DMS79 (cell line): ENCODE measurements at places on chromosomes 12 and 14.

DNA sequence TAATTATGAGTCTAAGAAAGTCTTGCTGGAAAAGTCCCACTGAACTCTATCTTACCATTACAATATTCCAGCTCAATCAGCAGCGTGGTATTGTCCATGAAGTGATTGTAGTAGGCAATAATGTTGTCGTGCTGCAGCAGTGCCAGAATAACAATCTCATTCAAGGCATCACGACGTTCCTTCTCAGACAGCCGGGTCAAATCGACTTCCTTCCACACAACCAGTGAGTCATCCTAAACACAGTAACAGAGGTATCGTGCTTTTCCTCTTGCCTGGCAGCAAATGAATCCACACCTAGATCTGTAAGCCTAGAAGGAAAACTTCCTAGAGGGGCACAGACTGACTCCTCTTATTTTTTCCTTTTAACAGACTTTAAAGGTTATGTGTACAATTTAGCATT lies 2.9 kb downstream of the NEK9 start:
- no peak for DNase-seq

DNA sequence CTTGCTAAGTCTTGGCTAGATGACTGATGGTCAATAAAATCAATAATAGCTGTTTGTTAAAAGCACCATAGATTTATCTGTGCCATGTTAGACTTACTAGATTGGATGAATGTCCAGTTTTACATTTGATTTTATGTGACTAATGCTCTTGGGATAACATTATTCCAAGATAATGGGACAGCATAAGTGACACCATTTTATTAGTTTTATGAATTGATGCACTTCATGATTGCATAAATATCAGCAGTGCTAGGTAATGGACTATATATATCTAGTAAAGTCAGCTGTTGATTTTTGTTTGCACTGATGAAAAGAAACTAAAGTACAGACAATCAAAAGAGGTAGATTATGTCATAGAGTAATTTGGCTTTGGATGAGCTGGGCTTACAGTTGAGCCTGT lies 10.4 kb downstream of the TRIM9 start:
- no peak for DNase-seq

DNA sequence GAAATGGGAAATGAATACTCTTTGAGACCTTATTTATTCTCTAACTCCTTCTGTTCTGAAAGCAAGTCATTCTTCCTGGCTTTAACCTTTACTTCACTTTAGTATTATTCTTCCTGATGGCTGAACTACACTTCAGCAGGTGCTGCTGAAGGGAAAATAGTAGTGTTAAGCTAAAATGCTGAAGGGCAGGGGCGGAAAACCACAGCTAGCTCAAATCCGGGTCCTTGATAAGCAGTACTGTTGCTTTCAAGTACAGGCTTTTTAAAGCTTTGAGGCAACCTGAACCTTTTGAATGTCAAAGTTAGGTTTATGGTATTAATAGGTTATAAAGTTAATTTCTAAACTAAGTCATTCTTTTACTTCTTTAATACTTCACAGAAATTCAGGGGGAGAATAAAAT lies 10.7 kb downstream of the CCDC196 start:
- no peak for DNase-seq

- no peak for DNase-seq
These were observed 398.9 kb upstream of the CCDC196 start for GRCh38 chr14:66087231-66087630.

- DNase-seq, result no peak
These were observed at the start of gene SLC2A13 for GRCh38 chr12:40105515-40106201. Gene SLC2A13 (minus strand): TSS chr12:40106081. CDS start chr12:40105808, 273 bp downstream.

DNA sequence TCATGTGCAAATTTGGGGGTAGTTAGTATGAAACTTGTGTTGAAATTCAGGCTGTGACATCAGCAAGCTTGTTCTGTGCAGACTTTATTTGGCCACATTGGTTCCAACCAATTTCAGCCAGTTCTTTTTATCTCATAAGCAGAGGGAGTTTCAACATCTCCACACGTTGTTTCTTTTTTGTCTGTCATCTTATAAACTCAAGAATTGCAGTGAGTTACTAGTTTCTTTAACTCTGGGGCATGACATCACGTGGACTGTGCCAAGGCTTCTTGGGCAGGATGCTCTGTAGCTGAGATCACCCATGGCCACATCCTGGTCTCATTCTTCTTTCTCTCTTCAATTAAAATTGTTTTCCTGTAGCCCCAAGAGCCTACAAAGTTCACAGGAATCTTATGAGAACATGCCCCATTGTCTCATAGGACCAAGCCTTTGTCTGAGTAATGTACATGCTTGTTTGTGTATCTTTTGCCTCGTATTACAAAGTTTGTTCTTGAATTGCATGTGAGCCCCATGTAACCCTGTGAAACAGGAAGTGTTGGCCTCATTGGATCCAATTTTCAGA lies 982.0 kb upstream of the TMEM132C start:
- no peak for DNase-seq

DNA sequence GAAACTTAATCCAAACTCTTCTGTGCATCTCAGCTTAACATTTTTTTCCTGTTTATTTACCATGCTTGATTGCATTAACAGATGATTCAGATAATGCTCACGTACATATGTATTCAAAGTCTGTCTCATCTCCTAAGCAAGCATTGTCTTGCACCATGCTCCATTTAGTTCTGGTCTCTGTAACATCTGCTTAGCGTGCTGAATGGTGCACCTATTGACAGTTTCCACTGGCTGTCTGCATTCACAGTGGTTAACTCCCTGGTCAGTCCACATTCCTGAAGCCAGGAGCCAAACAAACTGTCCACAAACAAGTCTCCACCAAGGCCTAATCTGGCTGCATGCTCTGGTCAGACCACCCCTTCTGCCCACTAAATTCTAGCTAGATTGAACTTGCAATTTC lies 83.9 kb downstream of the KNTC1 start:
- DNase-seq, result no peak

DNA sequence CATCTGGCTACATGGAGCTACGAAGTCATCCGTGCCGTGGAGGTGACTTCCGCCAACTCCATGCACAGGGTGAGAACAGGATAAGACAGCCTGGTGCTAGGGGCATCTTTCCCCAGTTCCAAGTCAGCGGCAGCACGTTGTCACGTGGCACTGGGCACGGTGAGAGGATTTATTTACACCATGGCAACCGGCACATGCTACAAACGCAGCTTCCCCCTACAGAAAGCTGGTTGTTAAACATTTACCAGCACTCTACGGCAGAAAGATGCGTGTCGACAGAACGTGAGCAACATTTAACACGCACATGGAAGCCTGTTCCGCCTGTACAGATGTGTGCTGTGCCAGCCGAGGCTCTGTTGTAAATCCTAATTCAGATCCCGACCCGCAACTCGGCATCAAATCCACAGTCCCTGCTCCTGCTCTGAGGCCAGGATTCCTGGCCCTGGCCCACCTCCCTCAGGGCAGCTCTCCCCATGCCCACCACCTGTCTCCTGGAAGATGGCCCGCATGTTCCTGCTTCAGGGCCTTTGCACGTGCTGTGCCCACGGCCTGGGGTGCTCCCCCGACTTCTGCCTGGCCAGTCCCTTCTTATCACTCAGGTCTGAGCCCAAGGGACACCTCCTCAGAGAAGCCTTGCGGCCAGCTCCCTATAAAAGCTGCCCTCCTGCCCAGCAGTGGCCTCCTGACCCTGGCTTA lies 114.1 kb downstream of the RFLNA start:
- no peak for DNase-seq

- DNase-seq, result no peak
These were observed 28.8 kb upstream of the RPH3A start for GRCh38 chr12:112762753-112763152.

DNA sequence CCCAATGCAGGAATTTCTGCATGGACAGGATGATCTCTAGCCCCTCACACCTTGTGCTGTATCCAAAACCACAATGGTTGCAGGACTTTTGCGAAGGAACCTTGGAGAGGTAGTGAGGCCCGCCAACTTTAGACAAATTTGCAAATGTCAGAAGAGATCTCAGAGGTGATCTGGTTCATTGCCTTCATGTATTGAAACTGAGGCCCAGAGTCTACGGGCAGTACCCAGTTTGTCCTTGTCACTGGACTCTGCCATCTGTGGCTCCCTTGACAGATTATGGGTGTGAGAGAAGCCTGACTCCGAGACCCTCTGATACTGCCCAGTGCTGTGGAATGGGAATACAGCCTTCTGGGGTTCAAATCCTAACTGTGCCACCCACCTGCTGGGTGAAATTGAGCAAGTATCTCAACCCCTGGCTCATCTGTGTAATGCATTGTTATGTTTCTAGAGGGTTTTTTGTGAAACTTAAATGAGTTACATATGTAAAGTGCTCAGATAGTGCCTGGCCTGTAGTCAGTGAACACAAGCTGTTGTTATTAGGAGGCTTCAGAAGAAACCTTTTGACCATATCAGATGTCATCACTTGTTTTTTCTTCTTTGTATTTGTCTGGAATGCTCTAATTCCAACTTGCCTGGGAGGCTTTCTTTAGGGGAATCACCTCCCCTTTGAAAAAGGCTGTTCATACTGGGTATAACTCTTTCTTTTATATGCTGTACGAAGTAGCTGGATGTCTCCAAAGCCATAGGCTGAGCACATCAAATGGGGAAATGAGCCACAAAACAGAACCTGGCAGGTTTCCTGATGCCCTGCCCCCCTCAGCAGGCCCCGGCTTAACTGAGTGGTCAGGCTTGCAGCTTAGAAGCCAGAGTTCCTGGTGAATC lies 71.4 kb upstream of the SRSF5 start:
- no peak for DNase-seq

DNA sequence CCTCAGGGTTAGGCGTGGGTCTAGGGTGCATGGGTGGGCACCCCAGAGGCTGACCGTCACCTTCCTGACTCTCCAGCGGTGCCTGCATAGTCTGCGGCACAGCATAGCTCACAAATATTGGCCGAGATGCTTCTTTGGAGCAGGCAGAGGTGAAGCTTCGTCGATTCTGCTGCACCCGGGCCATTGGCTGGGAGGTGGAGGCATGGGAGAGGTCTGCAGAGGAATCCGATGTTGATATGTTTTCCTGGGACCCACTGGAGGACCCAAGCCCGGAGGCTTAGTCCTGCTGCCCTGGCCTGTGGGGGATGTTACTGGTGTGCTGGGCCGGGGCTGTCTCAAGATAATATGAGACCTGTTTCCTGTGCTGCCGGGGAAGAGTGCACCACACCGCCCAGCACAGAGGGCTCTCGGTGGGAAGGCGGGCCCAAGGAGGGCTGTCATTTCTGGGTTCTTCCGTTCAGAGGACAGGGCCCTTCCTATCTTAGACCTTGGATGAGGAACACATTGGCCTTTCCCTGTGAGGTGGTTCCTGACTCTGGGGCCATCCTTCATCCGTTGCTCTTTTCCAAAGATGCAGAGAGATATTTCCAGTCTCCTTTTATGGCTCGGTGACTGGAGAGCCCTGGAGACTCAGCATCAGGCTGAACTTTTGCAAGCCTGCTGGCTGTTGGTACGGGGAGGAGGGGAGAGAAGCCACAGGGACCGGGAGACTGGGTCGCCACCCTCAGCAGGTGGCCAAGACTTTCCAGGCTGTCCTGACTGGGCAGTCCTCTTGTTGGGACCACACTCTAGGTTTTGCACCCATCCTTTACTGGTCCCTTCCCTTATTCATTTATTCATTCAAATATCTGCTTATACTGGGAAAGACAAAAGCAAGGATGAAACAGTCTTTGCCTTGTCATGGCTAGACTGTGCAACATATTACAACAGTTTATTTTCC lies 143.5 kb downstream of the TSPAN9 start:
- DNase-seq, result no peak

DNA sequence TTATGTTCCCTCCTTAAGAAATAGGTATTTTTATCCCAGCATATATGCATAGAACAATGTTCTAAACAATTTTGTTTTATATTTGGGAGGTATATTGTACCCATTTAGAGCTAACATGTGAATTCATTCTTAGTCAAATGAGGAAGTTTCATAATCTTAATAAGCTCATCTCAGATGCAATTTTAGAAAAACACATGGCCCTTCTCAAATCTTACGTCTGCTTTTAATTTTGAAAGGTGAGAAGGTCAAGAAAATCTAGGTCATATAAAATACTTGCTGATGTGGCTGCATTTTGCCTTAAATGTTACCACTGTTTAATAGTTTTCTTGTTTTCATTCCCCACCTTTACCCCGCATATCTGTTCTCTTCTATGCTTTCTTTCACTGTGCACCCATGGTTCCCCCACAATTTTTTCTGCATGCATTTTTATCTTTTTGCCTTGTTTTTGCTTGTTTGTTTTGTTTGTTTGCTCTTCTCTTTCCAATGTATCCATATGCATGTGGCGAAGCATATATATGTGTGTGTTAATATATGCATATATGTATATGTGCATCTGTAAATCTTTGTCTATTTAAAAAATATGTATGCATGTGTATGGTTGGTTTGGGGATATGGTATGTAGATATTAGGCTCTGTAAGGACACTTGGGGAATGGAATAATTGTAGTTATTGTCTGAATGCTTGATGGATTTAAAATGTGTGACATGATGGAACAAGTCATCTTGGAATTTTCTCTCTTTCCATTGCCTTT lies 317.1 kb downstream of the BCAT1 start:
- DNase-seq, result no peak

GRCh38 chr14:35934499-35934898 lies 108.4 kb downstream of the BRMS1L start:
- no peak for DNase-seq

DNA sequence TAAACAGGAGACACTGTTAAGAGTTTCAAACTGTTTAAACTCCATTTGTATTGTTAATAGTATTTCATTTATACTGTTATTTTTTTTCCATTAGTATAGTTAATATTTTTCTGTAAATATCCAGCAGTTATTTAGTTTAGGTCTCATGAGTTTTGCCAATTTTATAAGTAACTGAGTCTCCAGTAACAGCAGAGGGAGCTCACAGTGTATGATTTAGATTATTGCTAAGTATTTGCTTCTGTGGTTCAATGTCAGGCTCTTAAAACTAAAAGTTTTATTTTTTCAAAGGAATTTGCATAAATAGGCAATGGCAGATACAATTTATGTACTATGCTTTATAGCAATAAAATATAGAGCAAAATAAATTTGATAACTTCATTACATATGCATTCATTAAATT lies 209.7 kb downstream of the ATXN7L3B start:
- DNase-seq, result no peak

DNA sequence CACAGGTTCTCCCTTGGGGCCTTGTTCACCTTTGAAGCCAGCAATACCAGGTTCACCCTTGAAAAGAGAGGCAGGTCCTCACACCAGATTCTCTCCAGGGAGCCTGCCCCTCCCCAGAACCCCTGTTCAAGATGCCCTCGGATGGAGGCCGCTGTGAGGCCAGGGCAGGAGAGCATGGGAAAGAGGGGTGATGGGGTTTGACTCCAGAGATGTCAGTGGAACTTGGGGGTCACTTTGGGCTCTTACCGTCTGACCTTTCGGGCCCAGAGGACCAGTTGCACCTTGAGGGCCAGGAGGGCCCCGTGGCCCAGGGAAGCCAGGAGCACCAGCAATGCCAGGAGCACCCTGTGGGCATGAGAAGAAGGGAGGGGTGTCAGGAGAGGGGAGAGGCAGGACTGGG lies 17.4 kb downstream of the COL2A1 start:
- DNase-seq, result no peak

GRCh38 chr12:83018088-83018487 lies 331.4 kb downstream of the TMTC2 start:
- no peak for DNase-seq

- DNase-seq, result no peak
These were observed 118.3 kb downstream of the LRIG3 start for GRCh38 chr12:58801986-58802385.
